ENCODE measurements at places on chromosomes 7 and 10.

- no peak for DNase-seq
These were observed 22.3 kb upstream of the SEC61G start for GRCh38 chr7:54781134-54781920.

- no peak for DNase-seq
These were observed 25.2 kb downstream of the DNAJB12 start for GRCh38 chr10:72329290-72330068.

- DNase-seq: no peak
These were observed 695.1 kb downstream of the TNS3 start for GRCh38 chr7:46886669-46887374.

- no peak for DNase-seq
These were observed 112.5 kb downstream of the PRPF18 start for GRCh38 chr10:13699216-13699615.

DNA sequence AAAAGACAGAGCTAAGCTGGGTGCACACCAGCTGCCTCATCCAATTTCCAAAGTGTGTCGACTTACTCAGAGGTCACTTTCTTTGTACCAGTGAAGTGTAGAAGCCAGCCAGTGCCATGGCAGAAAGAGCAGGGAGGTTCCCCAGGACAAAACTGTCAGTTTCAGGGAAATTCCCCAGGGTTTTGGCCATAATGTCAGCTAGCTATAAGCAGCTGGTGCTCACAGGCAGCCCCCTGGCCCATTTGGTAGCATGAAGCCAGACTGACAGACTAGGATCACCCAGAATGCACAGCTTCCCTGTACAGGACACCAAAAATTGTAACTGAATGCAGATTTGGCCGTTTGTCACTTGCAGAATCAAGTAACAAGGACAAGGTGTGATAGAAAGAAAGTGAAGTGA is 28.6 kb downstream of the MRPL32 start:
- DNase-seq: no peak

GRCh38 chr7:141842904-141843303 is 1.6 kb upstream of the PRSS37 start:
- DNase-seq: no peak

DNA sequence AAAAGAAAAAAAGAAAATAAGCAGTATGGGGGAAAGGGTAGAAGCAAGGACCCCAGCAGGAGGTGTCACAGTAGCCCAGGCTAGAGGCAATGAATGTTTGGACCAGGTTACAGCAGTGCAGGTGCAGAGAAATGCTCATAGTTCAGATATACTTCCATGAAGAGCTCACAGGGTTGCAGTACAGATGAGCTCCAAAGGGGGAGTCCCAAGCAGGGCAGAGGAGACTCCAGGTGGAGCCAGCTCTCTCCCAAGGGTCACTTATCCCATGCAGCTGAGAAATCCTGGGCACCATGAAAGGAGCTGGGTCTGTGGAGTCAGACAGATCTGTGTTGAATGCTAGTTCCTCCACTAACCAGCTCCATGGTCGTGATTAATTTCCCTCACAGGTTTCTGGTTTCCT is 174.9 kb downstream of the C7orf25 start:
- no peak for DNase-seq

DNA sequence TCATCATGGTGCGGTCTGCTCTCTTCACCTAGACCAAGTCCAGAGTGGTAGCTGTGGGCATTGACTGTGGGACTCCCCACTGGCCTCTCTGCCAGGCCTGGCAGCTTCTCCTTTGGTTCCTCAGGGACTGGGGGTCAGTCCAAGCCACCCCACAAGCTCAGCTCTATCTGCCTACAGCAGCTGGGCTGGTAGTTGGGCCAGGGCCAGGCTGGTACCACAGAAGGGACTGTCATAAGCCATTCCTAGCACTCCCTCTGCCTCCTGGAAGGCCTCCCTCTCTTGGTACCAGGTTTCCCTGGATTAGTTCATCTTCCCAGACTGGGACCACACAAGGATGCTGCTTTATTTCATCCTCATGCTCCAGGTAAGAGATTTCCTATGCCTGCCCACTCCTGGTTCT is 24.2 kb upstream of the UNC5B start:
- no peak for DNase-seq

DNA sequence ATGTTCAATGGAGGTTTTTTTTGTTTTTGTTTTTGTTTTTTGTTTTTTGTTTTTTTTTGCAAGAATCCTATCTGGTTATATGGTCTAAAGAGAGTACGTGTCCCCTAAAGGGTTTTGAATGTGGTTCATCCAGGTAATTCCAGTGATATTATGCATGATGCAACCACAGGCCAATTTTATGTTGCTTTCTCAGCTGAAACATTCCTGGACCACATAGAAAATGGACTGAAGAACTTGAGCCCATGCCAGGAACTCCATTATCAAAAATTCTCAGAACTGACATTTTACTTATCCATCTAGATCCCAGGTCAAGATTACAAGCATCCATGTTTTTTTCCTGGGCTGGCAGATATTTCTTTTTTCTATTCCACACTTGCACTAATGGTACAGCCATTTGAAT is 11.5 kb upstream of the MINDY3 start:
- DNase-seq: no peak

GRCh38 chr7:101690061-101690460 is 61.0 kb upstream of the MYL10 start:
- DNase-seq: no peak

DNA sequence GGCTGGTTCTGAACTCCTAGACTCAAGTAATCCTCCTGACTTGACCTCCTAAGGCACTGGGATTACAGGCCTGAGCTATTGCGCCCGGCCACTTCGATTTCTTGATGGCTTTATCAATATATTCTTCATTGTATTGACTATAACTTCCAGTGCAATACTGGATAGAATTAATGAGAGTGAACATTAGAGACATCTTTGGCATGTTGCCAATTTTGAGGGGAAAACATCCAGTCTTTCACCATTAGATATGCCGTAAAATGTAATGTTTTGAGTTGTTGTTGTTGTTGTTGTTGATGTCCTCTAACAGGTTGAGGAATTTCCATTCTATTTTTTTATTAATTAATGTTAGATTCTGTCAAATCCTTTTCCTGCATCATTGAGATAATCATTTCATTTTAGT is 578.9 kb downstream of the ZWINT start:
- DNase-seq: no peak

DNA sequence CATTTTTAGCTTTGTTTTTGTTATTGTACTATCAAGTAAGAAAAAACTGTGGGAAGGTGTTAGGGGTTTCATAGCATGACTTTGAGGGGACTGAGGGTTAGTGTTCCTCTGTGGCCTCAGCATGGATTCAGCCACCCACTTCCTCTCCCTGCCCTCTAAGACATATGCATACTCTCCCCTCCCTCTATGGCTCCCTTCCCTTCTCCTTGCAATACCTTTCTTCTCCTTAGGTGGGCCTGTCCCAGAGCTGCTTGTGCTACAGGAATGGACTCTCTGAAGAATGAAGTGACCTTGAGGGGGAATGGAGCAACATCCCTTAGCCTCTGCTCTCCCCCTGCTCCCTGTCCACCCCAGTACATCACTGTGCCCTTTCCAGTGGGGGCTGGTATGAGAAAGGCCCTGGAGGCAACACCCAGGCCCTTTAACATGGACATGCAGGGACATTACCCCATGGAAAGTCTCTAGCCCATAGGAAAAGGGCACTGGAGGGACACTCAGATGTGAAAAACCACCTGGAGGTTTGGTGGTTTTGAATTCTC is 22.4 kb downstream of the CDH23 start:
- no peak for DNase-seq

DNA sequence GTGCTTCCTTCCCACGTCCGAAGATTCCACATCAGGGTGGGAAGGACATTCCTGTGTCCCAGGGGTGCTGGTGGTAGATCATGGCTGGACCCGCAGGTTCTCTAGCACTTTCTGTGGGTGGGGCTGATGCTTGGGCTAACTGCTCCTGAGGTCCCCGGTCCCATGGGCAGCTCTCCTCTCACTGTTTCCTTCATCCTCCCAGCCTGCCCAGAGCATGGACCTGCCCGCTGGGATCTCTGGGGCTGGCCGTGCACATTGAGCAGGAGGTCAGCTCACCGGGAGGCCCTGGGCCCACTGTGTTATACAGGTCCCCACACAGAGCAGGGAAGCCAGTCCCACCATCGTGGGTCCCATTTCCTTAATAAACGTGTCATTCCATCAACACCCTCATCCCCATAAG is 502.3 kb downstream of the TCERG1L start:
- no peak for DNase-seq

All from cortex of kidney (tissue), 1 donor.